ENCODE measurements at places on chromosomes 6 and 20. TPM values are rescaled to one million over a fixed set of nuclear protein-coding genes. Genes with fewer than 3 reads are reported as not detected.

The HRH3 gene
- not detected for total RNA-seq

The EYA4 gene
- 24.2 TPM for total RNA-seq

The PRL gene
- total RNA-seq = not detected

The KCNK5 gene
- 0.19 TPM for total RNA-seq

The SGK1 gene
- 79.2 TPM for total RNA-seq

The NKX2-2 gene
- 0.11 TPM for total RNA-seq

The SRSF3 gene
- 148 TPM for total RNA-seq

The C6orf132 gene
- 1.3 TPM for total RNA-seq

The CST7 gene
- 1.6 TPM for total RNA-seq

The NHLRC1 gene
- total RNA-seq = 1.6 TPM

The JPH2 gene
- total RNA-seq = 182 TPM

The BMP2 gene
- total RNA-seq = 3.0 TPM

The NRSN1 gene
- total RNA-seq = not detected

The KIAA1755 gene
- 7.0 TPM for total RNA-seq

The OR2H1 gene
- not detected for total RNA-seq

The TRIM15 gene
- total RNA-seq = not detected

The ELOVL5 gene
- total RNA-seq = 37.6 TPM

Data from cardiac septum (tissue), 1 donor.